ENCODE measurements at places on chromosomes 2 and 18.

DNA sequence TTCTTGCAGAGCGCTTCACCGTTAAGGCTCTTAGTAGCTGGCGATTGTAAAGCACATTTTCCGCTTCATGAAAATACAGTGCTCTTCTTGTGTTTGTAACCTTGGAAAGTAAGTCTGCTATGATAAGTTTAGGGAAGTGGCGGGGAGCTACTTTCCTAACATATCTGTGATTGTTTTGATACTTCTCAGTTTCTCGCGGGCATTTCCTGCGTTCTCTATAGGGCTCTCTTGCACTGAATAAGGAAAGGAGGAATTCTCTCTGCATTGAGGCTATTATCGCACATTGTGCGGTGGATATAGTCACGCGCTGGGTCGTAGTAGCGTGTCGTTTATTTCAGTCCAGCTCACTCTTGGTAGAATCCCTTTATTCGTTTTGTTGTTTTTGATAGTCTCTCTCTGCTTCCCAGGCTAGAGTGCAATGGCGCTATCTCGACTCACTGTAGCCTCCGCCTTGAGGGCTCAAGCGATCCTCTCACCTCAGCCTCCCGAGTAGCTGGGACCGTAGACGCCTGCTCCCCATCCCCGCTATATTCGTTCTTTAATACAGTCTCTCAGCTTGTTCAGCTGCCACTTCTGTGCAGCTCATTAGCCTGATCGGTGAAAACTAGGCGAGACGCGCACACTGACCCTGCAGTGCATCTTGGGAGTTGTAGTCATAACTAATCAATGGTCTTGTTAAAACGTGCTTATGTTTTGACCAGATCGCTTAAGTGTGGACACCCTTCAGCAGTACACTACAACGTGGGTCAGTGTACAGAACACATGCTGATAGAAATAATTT, 1.0 kb upstream of the PPP4R3B start:
- peak; percentile 39 for DNase-seq

DNA sequence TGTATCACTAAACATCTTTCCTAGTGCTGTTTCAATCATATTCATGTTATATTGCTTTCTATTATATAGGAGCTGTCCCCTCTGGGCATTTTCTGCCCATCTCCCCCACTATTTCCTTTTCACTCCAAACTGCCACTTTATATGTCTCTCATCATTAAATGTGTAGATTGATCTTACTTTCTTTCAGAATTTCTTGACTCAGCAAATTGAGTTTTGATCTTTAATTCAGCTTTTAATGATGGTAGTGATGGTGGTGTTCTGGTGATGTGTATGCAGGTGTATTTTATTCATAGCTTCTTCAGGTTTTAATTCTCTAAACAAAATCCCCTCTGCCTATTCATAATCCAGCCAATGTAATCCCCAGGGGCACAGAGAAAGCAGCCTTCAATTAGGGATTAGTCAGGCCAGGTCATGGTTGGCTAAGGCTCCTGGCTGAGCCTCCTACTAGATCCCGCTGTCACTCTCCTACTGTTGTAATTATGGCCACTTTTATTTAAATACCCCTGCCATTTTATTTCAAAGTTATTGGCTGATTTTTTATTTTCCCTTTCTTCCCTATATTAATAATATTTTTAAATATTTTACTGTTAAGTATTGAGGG, 325.4 kb downstream of the SPAG16 start:
- no peak for DNase-seq

- DNase-seq = no peak
These were observed 104.9 kb downstream of the TRABD2A start for GRCh38 chr2:84776011-84776410.

DNA sequence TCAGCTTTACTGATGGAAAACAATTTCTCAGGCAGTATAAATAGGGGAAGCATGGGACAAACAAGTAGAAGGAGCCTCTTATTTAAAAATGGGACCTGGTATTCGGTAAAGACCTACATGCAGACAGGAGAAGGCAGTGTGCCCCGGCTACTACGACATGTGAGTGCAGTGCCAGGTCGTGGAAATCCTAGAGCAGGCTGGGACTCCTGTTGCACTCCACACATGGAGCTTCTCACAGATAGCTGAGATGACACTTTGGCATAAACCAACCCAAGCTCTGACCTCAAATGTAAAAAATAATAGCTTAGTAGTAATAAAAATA, 885 bp upstream of the DSEL start:
- no peak for DNase-seq

GRCh38 chr18:26708806-26709716, 156.4 kb downstream of the AQP4 start:
- DNase-seq = no peak

- no peak for DNase-seq
These were observed 68.3 kb downstream of the SPTBN1 start for GRCh38 chr2:54524226-54524991.

DNA sequence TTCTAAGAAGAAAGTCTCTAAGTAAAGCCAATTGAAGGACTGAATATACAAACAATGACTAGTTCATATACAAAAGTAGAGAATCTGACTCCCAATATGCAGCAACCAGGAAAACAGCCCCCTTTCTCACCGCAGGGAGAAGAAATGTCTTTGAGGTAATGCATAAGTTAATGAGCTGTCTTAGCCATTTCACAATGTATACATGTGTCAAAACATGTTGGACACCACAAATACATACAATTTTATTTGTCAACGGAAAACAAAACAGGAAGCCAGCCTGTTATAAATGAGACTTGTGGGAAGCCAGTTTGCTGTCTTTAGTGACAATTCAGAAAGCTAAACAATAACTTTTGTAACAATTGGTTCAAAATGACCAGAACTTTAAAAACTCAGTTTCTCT, 389.2 kb downstream of the CBLN2 start:
- no peak for DNase-seq

- DNase-seq = no peak
These were observed 15.0 kb downstream of the MGAT4A start for GRCh38 chr2:98715812-98716451.

DNA sequence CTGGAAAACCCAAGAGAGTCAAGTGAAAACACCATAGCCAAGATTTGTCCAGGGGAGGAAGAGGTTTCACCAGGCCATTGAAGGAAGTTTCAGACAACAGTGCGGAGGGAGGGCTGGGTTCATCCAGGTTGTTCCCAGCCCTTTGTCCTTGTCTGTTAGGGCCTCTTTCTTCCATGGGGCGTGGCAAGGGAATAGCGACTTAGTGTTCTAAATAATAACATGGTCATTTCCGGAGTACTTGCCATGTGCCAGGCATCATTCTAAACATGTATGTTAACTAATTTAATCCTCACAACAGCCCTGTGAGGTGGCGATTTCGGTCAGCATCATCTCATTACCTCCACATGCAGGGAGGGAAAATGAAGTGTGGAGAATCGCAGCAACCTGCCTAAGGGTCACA, 77.3 kb downstream of the TCF7L1 start:
- DNase-seq = no peak

- DNase-seq = no peak
These were observed 19.3 kb downstream of the IGFBP2 start for GRCh38 chr2:216652566-216652965.

DNA sequence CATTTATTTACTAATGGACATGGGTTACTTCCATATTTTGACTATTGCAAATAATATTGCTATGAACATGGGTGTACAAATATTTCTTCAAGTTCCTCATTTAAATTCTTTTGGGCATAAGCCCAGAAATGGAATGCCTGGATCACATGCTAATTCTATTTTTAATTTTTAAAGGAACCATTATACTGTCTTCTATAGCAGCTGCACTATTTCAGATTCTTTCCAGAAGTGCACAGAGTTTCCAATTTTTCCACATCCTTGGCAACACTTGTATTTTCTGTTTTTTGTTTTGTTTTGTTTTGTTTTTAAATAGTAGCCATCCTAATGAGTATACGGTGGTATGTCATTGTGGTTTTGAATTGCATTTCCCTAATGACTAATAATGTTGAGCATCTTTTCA, 8.5 kb upstream of the RALBP1 start:
- DNase-seq = no peak

- DNase-seq = no peak
These were observed 11.6 kb downstream of the IRS1 start for GRCh38 chr2:226788064-226788463.

DNA sequence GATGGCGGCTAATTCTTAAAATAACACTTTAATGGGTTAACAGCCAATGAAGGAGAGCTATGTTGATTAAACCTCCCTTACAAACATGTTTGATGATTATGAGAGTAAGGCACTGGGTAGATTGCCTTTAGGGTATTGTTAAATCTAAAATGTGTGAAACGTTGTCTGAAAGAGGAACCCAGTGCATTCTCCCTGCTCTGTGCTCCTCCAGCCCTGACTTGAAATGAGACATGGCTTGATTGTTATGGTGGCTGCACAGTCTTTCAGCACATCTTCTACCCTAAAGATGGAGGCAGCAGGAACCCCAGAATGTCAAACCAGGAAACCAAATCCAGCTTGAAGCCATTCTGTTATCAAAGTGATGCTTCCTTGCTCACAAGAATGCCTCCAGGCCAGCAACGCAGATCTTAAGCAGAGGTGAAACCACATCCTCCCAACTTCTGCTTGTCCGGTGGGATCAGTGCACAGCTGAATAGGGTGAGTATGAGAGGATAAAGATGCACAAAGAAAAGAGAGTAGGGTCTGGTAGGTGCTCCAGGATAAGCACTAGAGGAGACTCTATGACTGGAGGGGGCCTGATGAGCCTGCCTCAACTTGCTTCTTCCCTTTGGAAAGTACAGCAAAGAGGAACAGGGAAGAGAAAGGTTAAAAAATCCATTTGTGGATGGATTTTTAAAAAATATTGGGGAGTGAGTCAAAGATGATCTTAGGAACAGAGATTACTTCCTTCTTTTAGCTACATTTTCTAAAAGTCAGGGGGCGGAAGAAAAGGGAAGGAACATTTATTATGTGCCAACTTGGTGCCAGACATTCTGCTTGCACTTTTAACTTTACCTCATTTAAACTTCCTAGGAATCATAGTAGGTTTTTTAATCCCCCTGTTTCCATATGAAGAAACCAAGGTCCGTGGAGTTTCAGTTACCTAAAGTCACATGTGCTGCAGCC, 523.0 kb downstream of the TXNL1 start:
- no peak for DNase-seq

DNA sequence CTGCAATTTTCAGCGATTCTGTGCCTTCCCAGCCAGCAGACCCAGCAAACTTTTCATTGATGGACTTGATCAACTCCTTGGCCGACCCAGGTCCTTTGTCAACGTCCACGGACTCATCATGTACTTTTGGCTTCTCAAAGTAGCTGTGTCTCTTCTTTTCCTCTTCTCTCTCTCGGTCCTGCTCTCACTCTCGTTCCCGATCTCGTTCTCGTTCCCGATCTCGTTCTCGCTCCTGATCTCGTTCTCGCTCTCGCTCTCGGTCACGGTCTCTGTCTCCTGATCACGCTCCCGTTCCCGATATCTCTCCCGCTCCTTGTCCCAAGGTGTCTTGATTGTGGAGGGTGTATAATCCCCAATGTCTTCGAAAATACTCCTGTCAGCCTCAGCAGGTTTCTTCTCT, 219.5 kb upstream of the FANCL start:
- no peak for DNase-seq

- no peak for DNase-seq
These were observed 677.6 kb upstream of the ID2 start for GRCh38 chr2:8004250-8004681.

DNA sequence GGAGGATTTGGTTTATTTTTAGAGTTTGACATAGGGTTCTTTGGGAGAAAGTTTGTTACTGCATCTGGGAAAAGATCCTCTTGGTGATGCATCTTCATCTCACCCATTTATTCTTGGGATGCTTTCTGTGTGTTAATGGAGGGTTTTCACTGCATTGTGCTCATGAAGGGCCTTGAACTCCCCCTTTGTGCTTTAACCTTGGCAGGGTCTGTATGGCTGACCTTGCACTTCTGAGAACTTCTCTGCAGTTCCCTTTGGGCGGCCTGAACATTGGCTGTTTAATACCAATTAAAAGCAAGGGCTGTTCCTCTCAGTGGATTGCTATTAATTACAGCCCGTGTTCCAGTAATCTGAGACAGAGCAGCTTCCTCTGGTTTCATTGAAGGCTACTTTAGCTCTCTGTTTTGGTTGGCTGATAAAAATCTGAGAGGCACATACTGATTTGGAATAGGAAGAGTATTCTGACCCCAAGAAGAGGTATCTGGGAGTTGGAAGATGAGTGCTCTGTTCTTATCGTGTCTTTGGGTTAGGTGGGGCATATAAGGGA, 37.5 kb downstream of the FMNL2 start:
- DNase-seq = no peak
